ENCODE measurements at places on chromosomes 2 and 18.

DNA sequence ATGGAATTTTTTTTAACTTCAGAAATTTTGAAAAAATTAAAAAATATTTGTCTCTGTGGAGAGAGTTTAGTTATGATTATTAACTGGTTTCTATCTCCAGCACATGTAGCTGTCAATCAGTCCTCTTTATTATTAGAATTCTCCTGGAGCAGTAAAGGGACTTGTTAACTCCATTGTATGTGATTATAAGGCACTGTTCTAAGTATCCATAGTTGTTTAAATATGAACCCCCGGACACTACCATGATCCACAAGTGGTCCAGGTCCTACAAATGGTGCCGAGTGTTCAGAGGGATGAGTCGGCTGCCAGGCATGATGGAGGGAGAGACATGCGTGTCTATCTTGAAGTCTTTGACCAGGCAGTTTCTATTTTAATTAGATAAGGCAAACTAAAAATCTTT is 492 bp downstream of the CHRNA1 start:
- no peak for DNase-seq

- DNase-seq = no peak
Observed at GRCh38 chr18:65704046-65704445, 46.8 kb upstream of the CDH7 start.

DNA sequence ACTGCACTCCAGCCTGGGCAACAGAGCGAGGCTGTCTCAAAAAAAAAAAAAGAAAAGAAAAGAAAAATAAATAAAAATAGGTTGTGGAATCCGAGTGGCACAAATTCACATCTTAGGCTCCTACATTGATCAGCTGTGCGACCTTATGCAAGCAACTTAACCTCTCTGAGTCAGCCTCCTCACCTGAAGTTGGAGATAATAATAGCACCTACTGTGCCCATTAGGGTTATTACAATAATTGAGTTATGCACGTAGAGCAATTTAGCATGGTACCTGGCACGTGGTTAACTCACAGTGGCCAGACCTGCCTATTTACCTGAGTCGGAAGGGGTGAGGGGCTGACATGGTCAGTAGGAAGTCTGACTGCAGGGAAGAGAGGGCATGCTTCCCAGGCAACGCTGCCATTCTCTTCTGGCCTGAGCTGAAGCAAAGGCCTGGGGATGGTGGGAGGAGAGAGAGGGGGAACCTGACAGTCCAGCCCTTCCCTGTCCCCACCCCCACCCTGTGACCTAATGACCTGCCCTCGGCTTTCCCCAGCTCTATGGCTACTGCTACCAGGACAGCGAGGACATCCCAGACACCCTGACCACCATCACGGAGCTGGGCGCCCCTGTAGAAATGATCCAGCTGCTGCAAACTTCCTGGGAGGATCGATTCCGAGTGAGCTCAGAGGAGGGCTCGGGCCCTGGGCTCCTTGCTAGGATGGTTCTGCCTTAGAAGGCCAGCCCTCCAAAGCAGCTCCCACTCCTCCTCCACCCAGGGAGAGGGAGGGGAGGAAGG is 5.1 kb downstream of the PKDCC start:
- no peak for DNase-seq

GRCh38 chr2:203710952-203711351 is 4.5 kb downstream of the CD28 start:
- DNase-seq = no peak

- DNase-seq = no peak
Observed at GRCh38 chr2:8398040-8398668, 283.7 kb upstream of the ID2 start.

DNA sequence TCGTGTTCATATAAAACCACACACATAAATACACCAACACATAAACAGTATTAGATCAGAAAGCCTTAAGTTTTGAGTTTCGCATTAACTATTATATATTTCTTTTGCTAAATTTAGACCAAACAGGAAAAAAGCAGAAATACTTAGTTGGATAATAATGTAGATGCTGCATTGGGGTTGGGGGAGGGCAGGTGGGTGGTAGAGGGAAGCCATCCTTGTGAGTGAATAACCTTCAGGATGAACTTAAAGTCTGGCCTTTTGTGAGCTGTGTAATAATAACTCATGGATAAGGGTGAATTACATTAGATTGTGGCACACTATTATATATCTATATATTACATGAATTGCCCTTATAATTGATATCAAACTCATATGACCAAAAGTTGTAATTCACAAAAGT is 174.7 kb downstream of the WDR7 start:
- no peak for DNase-seq

GRCh38 chr2:160940699-160941098 is 219.5 kb upstream of the TANK start:
- peak; percentile 22 for DNase-seq

- no peak for DNase-seq
Observed at GRCh38 chr2:132462236-132462635, 45.6 kb downstream of the GPR39 start.

DNA sequence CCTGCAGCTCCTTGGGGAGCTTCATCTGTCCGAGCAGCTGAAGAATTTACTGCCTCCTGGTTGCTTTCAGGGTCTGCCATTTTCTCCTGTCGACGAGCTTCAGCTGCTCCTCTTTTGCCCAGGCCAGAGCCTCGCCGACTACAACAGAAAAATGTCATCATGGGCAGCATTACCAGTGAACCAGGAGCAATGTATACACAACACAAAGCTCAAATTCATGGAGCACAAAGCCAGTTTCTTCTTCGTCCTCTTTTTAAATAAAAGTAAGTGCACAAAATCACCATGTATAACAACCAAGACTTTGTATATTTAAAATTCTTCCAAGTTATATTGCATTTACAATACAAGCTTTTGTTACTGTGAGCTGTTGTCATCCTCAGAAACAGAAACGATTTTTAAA is 85.0 kb downstream of the TRIP12 start:
- no peak for DNase-seq

DNA sequence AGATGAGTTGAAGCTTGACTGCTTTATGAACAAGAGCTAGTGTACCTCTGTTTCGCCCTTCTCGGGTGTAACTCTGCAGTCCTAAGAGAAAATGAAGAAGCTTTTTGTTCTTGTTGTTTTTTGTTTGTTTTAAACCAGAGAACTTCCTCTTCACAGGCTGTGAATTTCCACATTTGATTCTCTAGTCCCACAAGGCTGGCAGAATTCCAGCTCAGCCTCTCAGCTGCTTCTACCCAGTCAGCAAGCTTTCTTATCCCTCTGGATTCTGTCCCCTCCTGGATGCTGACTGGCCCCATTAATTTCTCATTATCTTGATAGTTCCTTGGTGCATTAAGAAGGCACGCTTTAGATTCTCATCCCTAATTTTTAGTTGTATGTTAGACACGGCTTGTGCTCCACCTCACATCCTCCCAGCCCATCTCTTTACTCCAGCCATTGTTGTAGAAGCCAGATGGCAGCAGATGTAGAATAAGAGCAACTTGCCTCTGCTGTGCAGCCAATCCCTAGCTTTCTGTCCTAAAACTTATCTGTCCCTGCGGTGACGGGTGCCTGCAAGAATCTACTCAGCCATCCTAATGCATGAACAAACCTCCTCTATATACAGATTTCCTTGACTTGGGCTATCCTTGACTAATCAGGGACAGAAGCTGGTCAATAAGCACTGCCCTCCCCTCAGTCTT is 12.3 kb upstream of the RESP18 start:
- DNase-seq = peak; percentile 72

DNA sequence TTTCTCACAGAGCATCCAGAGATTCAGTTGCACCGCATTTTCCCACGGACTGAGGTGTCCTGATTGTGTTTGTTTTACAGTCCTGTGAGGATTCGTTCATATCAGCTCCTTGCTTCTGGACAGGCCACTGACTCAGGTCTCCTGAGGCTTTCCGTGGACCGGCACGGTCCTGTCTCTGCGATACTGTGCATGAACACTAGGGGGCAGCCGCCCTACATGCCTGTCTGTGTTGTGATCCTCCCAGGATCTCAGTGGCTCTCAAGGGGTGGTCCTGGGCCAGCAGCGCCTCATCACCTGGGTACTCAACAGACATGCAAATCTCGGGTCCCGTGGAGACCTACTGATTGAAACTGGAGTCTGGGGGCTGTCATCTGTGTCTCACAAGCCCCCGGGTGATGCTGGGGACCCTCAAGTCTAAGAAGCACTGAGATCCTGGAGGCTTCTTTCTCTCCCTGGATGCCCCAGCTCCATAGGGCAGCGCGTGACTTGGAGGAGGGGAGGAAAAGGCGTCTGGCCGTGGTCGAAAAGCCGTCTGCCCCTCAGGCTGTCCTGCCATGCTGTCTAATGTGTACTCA is 28.9 kb downstream of the IL1R2 start:
- DNase-seq = peak; percentile 87

GRCh38 chr2:197258580-197258979 is 52.0 kb downstream of the ANKRD44 start:
- no peak for DNase-seq

DNA sequence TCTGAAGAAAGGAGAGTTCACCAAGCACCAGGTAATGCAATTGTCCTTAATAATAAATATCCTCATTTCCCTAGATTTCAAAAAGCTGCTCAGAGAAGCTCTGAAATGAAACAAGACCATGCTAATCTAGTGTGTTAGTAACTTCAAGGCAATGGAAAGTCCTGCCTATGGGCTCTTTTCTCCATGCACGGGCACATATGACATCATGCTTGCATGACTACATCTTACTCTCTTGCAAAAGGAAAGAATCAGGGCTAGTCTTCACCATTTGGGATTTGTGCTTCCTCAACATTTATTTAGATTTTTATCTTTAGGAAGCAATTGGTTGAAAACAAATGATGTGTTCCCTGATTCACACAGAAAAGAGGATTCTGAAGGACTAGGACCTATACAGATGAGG is 204.0 kb upstream of the POU3F3 start:
- no peak for DNase-seq

- no peak for DNase-seq
Observed at GRCh38 chr2:112033600-112033999, 21.5 kb upstream of the TMEM87B start.

DNA sequence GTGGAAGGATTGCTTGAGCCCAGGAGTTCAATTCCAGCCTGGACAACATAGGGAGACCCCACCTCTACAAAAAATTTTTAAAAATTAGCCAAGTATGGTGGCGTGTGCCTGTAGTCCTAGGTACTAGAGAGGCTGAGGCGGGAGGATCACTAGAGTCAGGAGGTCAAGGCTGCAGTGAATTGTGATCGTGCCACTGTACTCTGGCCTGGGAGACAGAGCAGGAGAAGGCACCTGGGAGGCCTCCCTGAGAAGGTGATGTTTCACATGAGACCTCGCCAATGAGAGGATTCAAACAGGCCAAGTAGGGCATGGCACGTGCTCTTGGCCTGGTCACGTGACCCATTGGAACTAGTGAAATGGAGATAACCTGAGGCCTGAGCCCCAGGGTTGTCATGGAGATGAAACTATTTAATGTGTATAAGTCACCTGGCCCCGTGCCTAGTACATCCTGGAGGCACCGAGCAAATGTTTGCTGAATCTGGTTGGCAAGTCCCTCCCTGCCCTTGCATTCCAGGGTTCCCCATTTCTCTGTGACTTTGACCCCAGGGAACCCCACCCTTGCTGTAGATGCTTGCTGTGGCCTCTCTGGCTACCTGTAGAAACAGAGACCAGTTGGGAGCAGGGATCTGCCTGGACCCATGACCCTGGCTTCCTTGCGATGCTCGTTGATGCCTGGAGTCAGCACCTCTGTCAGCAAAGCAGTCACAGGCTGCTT is 26.1 kb upstream of the ROCK2 start:
- peak; percentile 95 for DNase-seq
